ENCODE measurements at places on chromosomes 11 and 22.

- no peak overlapping the region for H3K4me3 ChIP-seq
- no peaks in the 10 kb centered on the region for H3K27me3 ChIP-seq
- H3K36me3 ChIP-seq: peaks cover 13% of the 10 kb centered on the region
- no peak overlapping the region for H3K27ac ChIP-seq
- DNase-seq: no peak
Observed at GRCh38 chr11:93767018-93767417, 17.1 kb upstream of the MED17 start.

GRCh38 chr11:13663631-13664071, 4.8 kb upstream of the FAR1 start:
- H3K4me3 ChIP-seq: no peak overlapping the region
- H3K4me1 ChIP-seq: peaks cover 8% of the 10 kb centered on the region
- H3K27me3 ChIP-seq: peaks cover 6% of the 10 kb centered on the region
- H3K27ac ChIP-seq: no peak overlapping the region
- no peak for DNase-seq
- peaks cover 4% of the 10 kb centered on the region for H3K36me3 ChIP-seq

GRCh38 chr11:122721964-122722266, 66.4 kb downstream of the UBASH3B start:
- H3K36me3 ChIP-seq: no peaks in the 10 kb centered on the region
- peaks cover 75% of the 10 kb centered on the region for H3K4me1 ChIP-seq
- peaks cover 11% of the 10 kb centered on the region for H3K27me3 ChIP-seq
- DNase-seq: no peak

GRCh38 chr22:27625769-27626674, 175.5 kb downstream of the MN1 start:
- H3K27me3 ChIP-seq: no peaks in the 10 kb centered on the region
- no peaks in the 10 kb centered on the region for H3K4me1 ChIP-seq
- no peaks in the 10 kb centered on the region for H3K36me3 ChIP-seq
- no peak for DNase-seq
- no peak overlapping the region for H3K4me3 ChIP-seq

DNA sequence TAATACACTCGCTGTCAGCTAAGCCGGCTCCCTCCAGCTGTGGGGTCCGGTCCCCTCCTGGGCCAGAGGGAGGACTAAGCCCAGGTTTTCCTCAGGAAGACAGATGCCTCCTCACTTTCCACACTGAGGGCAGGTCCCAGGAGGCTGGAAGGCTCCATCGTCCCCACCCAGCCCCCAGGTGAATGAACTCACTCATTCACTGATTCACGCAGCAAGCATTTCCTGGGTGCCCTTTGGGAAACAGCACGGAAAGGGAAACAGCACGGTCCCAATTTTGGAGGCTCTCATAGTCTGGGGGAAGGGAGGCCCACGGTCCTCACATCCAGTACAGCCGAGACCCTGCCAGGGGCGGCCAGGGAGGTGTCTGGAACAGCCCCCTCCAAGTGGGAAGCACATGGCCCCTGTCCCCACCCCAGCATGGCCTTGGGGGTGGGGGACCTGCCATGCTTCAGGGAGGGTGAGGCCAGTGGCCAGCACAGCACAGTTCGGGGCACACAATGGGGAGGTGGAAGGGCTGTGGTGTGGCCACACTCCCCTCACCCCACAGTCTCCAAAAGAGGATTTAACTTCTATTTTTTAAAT, 9.3 kb upstream of the TH start:
- no peak overlapping the region for H3K4me3 ChIP-seq
- no peak for DNase-seq
- no peaks in the 10 kb centered on the region for H3K36me3 ChIP-seq

- H3K4me1 ChIP-seq: no peaks in the 10 kb centered on the region
- no peak overlapping the region for H3K4me3 ChIP-seq
- H3K27me3 ChIP-seq: no peaks in the 10 kb centered on the region
- no peak overlapping the region for H3K27ac ChIP-seq
Observed at GRCh38 chr11:99320769-99321290, 300.1 kb downstream of the CNTN5 start.

DNA sequence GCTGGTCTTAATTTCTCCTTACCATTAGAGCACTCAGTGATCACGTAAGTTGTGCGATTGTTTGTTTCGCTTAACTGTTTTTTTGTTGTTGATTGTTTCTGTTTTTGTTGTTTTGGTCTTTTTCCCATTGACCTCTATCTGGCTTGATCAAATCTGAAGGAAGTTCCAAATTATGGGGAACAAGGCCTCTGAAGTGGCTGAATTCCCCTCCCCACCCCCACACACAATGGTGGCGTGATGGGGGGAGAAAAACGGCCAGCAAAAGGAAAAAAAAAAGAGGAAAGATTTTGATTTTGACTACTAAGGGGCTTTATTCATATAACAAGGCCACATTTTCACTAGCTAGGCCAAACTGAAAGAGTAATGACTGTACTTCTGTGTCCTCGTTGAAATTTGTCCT, 53.6 kb downstream of the OSBPL5 start:
- H3K36me3 ChIP-seq: peaks cover 14% of the 10 kb centered on the region
- no peak overlapping the region for H3K27ac ChIP-seq
- H3K4me1 ChIP-seq: no peaks in the 10 kb centered on the region
- H3K4me3 ChIP-seq: no peak overlapping the region

DNA sequence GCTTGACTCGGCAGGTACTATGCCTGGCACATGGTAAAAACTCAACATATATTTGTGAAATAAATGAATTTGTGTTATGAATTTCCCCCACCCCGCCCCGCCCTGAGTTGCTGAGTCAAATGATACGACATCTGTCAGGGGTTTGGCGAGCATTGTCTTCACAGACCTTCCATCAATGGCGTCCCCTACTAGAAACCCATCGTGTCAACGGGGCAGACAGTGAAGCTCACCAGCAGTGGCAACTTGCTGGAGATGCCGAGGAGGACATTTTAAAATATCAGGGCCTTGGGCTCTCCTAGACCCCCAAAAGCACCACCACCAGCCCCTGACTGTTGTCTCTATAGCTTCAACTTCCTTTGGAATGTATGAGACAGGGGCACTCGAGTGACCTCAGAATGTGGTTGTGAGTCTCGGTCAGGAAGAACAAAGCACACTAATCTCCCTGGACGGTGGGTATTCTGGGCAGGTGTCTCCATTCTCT, 761 bp upstream of the NXF1 start:
- no peaks in the 10 kb centered on the region for H3K27me3 ChIP-seq
- peak overlapping the region; percentile 91 for H3K4me3 ChIP-seq
- peak; percentile 39 for DNase-seq
- H3K4me1 ChIP-seq: peaks cover 43% of the 10 kb centered on the region
- peaks cover 33% of the 10 kb centered on the region for H3K36me3 ChIP-seq
- H3K27ac ChIP-seq: peak overlapping the region; percentile 99

GRCh38 chr11:45432100-45432499, 146.0 kb upstream of the SYT13 start:
- no peak for DNase-seq
- H3K4me1 ChIP-seq: no peaks in the 10 kb centered on the region
- peaks cover 40% of the 10 kb centered on the region for H3K27me3 ChIP-seq

DNA sequence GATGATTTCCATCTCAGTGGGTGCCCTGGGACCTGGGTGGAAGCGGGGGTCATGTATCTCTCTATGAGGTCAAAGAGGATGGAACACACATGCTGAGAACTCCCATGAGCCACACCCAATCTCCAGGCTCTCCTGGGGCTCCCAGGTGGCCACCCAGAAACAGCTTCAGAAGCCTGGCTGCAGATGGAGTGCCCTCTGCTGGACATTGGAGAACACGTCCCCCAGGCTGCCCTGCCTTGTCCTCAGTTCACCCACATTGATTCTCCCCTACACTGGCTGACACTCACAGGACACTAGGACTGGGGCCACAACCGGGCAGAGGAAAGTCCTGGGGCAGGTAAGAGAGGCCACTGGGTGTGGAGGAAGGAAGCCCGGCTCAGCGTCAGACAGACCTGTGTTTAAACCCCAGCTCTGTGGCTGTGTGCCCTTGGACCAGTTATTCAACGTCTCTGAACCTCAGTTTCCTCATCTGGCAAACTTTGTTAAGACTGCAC, 4.5 kb upstream of the NOL12 start:
- DNase-seq: peak; percentile 82
- H3K4me1 ChIP-seq: peaks cover 29% of the 10 kb centered on the region
- H3K4me3 ChIP-seq: no peak overlapping the region
- H3K27me3 ChIP-seq: no peaks in the 10 kb centered on the region
- peak overlapping the region; percentile 5 for H3K27ac ChIP-seq

GRCh38 chr11:65563601-65564000, 5.4 kb upstream of the LTBP3 start:
- no peaks in the 10 kb centered on the region for H3K36me3 ChIP-seq
- H3K4me3 ChIP-seq: no peak overlapping the region

- H3K4me3 ChIP-seq: no peak overlapping the region
- H3K27me3 ChIP-seq: no peaks in the 10 kb centered on the region
- no peaks in the 10 kb centered on the region for H3K4me1 ChIP-seq
- DNase-seq: no peak
- no peaks in the 10 kb centered on the region for H3K36me3 ChIP-seq
Observed at GRCh38 chr22:38089474-38089851, 5.5 kb upstream of the SLC16A8 start.

DNA sequence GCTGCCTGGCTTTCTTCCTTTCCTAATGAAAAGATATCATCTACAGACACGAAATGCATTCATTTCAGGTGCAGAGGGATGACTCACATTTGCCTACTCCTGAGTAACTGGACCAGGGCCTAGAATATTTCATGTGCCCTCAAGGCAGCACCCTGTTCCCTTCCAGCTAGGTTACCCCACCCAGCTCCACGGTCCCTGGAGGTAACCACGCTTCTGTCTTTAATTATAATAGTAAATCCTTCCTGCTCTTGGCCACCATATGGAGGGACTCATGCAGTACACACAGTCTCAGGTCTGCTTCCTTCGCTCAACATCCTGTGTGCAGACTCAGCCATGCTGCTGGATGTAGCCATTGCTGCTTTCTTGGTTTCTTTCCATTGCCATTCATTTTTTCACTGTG, 22.3 kb downstream of the DHCR7 start:
- peaks cover 12% of the 10 kb centered on the region for H3K4me1 ChIP-seq
- H3K27me3 ChIP-seq: no peaks in the 10 kb centered on the region
- no peaks in the 10 kb centered on the region for H3K36me3 ChIP-seq
- no peak for DNase-seq
- H3K4me3 ChIP-seq: no peak overlapping the region

DNA sequence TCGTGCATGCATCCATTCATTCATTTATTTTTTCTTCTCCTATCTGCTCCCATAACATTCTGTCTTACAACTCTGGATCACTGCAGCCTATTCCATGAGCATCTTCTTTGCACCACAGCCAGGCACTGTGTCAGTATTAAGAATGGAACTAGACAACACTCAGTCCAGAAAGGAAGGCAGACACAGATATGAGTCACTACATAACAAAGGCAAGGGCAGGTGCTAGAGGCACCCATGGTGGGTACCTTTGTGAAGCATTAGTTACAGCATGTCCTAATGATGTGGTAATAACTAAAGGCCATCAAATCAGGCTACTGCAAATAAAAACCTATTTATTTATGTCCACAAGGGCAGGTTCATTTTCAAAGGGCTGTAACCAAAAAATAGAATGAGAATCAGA, 28.1 kb downstream of the TENM4 start:
- no peak overlapping the region for H3K4me3 ChIP-seq
- DNase-seq: no peak
- H3K36me3 ChIP-seq: no peaks in the 10 kb centered on the region
- H3K27ac ChIP-seq: no peak overlapping the region

DNA sequence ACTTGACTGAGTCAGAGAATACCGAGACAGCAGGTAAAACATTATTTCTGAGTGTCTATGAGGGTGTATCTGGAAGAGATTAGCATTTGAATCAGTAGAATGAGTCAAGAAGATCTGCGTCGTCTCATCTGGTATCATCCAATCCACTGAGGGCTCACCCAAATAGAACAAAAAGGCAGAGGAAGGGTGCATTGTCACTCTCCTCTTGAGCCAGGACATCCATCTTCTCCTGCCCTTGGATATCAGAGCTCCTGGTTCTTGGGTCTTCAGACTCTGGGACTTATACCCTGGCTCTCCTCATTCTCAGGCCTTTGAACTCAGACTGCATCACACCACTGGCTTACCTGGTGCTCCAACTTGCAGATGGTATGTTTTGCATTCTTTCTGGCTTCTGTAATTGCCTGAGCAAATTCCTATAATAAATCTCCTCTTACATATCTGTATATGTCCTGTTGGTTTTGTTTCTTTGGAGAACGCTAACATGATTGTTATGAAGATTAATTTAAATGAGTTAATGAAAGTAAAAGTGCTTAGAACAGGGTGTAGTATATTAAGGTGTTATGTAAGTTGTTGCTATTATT, 49.3 kb downstream of the ME3 start:
- H3K27me3 ChIP-seq: peaks cover 27% of the 10 kb centered on the region
- H3K4me1 ChIP-seq: no peaks in the 10 kb centered on the region
- H3K27ac ChIP-seq: no peak overlapping the region
- H3K36me3 ChIP-seq: peaks cover 5% of the 10 kb centered on the region
- no peak overlapping the region for H3K4me3 ChIP-seq

GRCh38 chr11:61266602-61267001, 25.6 kb downstream of the PGA5 start:
- H3K27me3 ChIP-seq: no peaks in the 10 kb centered on the region
- DNase-seq: no peak
- H3K4me3 ChIP-seq: no peak overlapping the region
- peaks cover 1% of the 10 kb centered on the region for H3K36me3 ChIP-seq
- peaks cover 15% of the 10 kb centered on the region for H3K4me1 ChIP-seq
- H3K27ac ChIP-seq: no peak overlapping the region

DNA sequence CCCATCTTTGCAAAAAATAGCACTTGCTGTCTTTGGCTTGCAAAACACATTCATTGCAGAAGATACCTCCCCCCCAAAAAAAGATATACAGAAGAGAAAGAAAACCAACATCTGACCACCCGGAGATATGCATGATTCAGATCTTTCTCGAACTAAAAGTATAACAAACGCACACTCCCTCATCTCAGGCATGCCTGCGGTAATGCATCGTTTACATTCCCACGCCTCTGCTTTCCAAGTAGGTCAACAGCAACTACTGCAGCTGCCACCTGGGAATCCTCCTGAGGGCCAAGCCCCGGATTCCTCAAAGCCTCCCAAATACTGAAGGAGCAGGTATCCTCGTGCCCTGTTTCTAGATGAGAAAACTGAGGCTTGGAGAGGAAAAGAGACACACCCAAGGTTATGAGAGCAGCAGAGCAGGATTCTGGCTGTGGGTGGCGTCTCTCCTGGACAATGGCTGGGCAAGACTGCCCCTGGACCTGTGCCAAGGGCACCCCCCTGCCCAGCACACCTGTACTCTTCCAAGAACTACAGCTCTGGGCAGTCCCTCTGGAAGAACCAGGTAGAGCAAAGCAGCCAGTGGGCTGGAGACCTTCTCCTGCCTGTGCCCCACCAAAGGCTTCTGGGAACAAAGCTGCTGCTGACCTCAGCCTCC, 38.1 kb downstream of the NUP50 start:
- no peaks in the 10 kb centered on the region for H3K4me1 ChIP-seq
- no peak overlapping the region for H3K27ac ChIP-seq
- DNase-seq: no peak
- no peaks in the 10 kb centered on the region for H3K36me3 ChIP-seq
- H3K4me3 ChIP-seq: no peak overlapping the region
- no peaks in the 10 kb centered on the region for H3K27me3 ChIP-seq

- peaks cover 96% of the 10 kb centered on the region for H3K4me1 ChIP-seq
- DNase-seq: no peak
- no peak overlapping the region for H3K4me3 ChIP-seq
- H3K27ac ChIP-seq: no peak overlapping the region
Observed at GRCh38 chr22:20553947-20554741, 46.7 kb downstream of the MED15 start.

All from activated T-cell treated with anti-CD3 and anti-CD28 coated beads, Interleukin-2, amount 50 U/mL, for 72 hours (primary cell).